Activated CD4-positive, CD25-positive, alpha-beta regulatory T cell treated with anti-CD3 and anti-CD28 coated beads, Interleukin-2, amount 50 U/mL, for 16 hours (primary cell): ENCODE measurements at places on chromosomes 1 and 21.

DNA sequence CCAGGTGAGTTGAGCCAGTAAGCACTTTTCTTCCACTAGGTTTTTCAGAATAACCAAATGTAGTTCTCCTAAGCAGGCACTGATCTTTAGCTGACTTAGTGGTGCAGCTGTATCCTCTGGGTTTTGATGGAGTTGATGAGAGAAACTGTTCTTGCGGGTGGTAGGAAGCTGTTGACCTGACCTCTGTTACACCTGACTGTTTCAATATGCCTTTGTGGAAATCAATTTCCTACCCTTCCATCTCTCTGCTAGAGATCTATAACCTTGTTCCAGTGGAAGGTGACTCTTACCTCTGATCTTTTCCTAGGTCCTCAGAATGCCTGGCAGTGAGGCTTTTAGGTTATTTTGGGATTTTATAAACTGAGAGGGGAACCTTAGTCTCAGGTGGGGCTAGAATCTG, 51.6 kb upstream of the MACF1 start:
- no peak for DNase-seq

- DNase-seq: no peak
Measured at GRCh38 chr1:115063228-115063901, 25.9 kb downstream of the TSPAN2 start.

DNA sequence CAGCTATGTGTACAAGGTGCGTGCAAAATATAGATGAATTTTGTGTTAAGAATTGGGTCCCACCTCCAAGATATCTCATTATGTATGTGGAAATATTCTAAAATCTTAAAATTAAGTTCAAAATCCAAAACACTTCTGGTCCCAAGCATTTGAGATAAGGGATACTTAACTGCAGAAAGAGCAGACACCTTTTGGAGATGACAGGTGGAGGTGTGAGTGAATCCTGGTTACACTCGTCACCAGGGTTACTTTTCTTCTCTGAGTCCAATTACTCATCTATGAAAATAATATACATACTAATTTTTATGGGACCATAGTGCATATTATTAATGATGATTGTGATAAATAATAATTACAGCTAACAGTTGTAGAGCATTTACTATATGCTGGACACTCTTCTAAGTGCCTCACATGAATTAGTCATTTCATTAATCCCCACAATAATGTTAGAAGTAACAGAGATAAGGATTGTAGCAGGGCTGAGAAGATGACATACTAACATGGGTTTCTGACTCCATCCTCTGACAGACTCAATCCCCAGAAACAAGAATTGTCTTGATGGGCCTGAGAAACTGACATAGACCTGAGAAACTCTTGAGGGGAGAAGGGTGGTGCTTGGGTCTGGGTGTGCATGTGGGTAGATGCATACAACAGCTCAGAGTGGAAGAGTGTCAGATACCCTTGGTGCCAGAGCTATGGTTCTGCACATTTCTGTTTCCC, 8.3 kb upstream of the FASLG start:
- no peak for DNase-seq

- no peak for DNase-seq
Measured at GRCh38 chr1:39080831-39081270, 54.7 kb downstream of the NDUFS5 start.

GRCh38 chr1:17875882-17876280, 120.7 kb downstream of the ACTL8 start:
- DNase-seq: no peak

DNA sequence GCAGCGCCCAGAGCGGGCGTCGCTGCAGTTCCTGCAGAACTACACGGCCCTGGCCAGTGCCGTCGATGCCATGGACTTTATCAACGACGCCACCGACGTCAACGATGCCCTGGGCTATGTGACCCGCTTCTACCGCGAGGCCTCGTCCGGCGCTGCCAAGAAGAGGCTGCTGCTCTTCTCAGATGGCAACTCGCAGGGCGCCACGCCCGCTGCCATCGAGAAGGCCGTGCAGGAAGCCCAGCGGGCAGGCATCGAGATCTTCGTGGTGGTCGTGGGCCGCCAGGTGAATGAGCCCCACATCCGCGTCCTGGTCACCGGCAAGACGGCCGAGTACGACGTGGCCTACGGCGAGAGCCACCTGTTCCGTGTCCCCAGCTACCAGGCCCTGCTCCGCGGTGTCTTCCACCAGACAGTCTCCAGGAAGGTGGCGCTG, 22.0 kb downstream of the COL6A1 start:
- DNase-seq: no peak

GRCh38 chr1:74652711-74653139, 20.9 kb downstream of the ERICH3 start:
- no peak for DNase-seq
